Fibroblast of pulmonary artery (primary cell): ENCODE measurements at places on chromosomes 7 and 10.

DNA sequence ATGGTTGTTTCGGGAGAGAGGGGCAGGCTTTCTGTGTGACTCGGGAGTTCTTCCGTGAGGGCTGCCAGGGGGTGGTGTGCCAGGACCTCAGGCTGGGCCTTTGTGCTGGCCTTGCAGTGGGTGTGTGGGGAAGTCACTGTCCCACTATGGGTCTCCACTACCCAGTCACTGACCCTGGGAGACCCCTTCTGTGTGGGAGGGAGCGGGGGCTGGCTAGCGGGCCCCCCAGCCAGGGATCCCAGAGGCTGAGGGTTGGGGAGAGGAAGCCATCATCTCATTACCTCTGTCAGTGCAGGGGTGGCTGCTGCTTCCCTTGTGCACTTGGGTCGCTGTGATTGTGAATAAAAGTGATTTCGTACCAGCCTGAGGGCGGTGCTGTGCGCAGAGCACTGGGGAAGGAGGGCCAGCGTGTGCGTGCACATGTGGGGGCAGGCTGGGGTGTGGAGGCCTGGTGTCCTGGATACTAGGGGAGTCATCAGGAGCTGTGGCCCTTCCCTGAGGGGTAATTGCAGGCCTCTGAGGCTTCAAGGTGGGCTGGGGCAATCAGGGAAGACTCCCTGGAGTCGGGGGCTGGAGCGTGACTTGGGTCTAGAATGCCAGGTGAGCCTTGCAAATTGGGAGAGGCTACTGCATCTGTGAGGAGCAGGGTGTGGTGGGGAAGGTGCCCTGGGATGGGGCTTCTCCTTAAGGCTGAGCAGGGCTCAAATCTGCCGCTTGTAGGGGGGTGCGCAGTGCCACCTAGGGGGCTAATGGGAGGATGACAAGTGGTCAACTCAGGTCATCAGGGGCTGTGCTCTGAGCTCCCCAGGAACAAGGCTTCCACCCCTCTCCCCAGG is 98.9 kb downstream of the NEURL1 start:
- DNase-seq = peak; percentile 39

GRCh38 chr7:159065852-159066480 is 78.7 kb downstream of the VIPR2 start:
- DNase-seq = no peak

DNA sequence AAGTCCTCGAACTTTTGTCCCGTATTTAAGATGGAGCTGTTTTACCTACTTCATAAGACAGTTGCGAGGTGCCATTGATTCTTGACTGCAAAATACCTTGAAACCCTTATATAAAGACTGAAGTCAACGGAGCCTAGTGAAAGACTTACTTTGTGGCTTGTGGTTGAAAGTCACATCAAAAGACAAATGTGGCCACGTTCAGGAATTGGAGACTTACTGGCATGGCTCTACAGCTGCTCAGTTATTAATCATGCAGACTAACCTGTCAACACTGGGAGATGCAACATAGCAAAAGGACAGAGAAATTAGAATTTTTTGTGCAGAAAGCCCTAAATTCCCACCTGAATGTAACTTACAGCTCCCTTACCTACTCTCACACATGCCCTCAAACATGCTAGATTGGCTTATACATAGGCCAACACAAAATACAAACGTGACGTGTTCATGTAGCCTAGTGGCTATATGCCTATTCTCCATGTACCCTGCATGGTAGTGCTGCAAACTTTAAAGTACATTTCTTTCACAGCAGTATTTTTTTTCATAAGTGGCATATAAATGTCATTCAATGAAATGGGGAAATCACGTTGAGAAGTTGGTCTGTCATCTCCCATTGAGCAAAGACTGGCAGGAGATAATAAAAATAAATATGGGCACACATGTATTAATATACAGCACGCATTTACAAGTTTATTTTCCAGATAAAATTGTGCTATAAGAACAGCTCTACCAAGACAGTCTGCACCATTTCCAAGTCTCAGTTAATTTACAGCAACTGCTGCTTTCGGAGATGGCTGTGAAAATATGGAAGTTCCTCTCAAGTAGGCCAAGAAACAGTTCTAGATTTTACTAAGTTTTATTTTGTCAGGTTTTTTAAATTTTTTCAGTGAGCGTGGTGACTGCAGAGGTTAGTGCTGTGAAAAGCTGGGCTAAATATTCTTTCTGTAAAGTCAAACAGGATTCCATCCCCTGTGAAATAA is 170.4 kb upstream of the C7orf33 start:
- no peak for DNase-seq

DNA sequence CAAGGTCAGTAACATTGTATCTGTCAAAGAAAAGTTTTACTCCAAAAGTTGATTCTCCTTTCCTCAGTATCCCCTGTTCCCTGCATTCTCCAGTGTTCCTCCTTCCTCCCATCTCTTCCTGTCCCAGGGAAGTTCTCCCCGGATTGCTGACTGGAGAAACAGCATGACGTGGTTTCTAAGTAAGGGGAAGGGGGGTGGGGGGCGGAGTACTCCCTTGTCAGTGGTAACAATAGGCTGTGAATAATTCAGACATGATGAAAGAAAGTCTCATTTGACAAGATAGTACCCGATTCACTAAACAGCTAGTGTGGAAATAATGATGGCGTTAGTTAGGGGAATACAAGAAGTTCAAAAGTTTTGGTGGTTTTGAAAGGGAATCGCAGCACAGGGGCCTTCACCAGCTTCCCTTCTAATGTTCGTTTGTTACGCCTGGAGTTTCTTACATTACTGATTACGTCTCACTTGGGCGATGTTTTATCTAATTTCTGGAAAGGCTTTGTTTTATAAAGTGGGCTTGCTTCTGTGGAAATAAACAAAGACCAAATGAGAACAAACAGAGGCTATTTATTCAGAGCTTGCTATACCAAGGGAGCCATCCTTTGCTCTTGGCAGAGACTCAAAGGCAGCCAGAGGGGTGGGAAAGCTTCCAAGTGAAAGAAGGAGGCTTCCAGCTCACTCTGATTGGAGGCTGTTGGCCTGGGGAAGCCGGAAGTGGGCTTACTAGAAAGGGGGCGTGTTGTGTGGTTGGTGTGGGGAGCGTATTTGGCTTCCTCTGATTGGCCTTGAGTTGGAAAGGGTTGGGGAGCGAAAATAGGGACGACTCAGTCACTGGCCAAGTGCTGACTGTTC is 453.7 kb downstream of the SDK1 start:
- peak; percentile 80 for DNase-seq
